ENCODE measurements at places on chromosomes 4 and X. TPM values are rescaled to one million over a fixed set of nuclear protein-coding genes. Genes with fewer than 3 reads are reported as not detected.

The WNK3 gene
- total RNA-seq: 0.31 TPM

The PNMA3 gene
- total RNA-seq: 0.80 TPM

The RAB41 gene
- not detected for total RNA-seq

The CXCL6 gene
- not detected for total RNA-seq

The BBS12 gene
- total RNA-seq: 1.5 TPM

The CPLX1 gene
- total RNA-seq: 0.15 TPM

The ITGB1BP2 gene
- total RNA-seq: 4.6 TPM

The PNMA5 gene
- total RNA-seq: not detected
